Nucleus accumbens (tissue), 56 donors: ENCODE measurements at places on chromosomes 16 and 17.

DNA sequence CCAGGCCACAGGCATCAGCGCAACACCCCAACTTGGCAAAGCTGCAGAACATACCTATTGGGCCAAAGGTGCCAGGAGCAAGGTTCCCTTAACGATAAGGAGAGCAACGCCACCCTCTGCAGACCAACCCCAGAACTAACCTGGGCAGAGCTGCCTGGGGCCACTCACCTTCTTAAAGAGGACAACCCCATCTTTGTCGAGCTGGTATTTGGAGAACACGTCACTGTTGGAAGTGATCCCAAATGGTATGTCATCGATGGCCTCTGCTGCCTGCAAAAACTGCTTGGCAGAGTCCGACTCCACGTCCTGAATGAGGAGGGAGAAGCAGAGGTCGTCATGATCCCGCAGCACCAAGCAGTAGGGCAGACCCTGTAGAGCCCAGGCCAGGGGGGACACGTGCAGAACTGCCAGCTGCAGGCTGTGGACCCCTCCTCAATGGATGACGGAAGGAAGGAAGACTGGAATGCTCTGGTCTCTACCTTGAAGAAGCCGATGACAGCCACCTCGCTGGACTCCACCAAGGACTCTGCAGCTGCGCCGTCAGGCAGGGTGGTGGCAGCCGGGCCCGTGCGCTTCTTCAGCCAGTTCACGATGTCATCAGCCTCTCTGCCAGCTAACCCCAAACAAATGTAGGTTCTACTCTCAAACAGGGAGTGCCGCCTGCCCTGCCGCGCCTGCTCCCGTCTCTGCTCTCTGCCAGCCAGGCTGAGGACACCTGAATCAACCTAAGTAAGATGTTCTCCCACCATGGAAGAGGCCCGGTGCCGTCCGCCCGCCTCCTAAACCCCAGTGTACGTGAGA is 5.2 kb downstream of the P4HB start:
- DNase-seq: no peak

GRCh38 chr16:68756239-68756915 is 19.3 kb downstream of the CDH1 start:
- DNase-seq: no peak

DNA sequence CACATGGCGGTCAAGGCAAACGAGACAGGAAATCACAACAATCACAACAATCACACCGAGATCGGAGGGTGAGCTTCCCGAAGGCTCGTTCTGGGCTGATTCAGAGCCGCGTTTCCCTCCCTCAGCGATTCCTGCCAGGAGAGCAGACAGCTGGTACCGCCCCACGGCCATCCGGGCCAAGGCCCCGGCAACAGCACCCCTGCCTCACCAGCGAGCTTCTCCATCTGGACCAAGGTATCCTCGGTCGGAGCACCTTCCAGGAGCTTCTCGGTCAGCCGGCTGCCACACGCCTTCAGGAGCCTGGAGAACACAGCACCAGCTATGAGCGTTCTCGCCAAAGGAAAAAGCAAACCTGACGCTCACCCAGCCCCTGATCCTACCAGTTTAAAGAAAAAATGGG is 15.2 kb upstream of the PLD6 start:
- no peak for DNase-seq

- no peak for DNase-seq
Observed at GRCh38 chr16:86443508-86444147, 66.7 kb upstream of the FOXF1 start.

DNA sequence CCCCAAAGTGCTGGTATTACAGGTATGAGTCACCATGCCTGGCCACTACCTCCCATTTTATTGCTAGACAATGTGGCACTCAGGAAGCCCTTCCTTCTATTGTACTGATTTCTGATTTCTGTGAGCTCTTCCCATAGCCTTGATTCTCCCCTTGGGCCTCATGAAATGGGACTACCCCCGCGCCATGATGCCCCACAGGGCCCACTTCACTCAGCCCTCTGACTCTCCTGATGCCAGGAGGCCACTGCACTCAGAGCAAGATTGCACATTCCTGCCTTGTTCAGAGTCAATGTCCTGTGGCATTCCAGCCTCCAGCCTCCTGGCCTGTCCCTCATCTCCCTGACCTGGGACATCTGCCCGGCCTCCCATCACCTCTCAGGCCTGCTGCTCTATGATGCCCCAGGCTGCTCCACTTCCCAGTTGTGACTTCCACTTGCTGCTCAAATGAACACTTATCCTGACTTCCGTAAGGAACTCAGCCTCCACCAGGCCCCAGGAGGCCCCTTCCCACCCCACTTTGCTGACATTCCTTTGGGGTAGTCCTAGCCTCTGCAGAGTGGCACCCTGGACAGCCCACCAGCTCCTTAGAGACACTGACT is 66.6 kb upstream of the KSR1 start:
- DNase-seq: no peak

DNA sequence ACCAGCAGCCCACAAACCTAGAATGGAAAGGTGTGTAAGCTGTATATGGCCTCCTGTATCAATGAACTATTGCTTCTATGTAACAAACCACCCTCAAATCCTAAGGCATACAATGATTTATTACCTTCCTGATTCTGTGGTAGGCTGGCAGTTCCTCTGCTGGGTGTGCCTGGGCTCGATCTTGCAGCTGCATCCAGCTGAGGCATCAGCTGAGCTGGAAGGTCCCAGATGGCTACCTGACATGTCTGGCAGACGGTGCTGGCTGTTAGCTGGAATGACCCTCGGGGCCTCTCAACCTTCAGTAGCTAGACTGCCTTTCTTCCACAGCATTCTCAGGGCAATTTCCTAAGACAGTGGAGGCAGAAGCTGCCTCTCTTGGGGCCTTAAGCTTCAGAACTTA is 152.7 kb downstream of the RAB11FIP4 start:
- no peak for DNase-seq

- no peak for DNase-seq
Observed at GRCh38 chr17:64158831-64159590, 29.1 kb upstream of the ERN1 start.

- DNase-seq: no peak
Observed at GRCh38 chr16:31711344-31711845, 162.2 kb upstream of the ZNF267 start.

DNA sequence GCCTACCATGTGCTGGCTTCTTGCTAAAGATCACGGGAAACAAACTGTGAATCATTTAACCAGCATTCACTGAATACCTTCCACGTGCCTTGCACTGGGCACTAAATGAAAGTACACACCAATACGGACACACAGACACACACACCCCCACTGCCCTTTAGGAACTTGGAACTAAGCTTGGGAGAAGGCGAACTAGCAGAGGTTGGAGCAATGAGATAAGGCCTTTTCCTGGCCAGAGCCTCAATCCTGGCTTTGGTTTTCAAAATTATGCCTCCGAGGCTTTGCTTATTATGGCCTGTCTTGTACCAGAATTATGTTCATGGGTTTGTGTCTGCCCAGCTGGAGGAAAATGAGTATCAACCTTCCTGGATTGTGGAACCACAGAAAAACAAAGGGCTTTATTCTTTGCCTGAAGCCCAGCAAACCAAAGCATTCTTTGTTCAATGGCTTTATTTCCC is 32.3 kb downstream of the CPPED1 start:
- no peak for DNase-seq

DNA sequence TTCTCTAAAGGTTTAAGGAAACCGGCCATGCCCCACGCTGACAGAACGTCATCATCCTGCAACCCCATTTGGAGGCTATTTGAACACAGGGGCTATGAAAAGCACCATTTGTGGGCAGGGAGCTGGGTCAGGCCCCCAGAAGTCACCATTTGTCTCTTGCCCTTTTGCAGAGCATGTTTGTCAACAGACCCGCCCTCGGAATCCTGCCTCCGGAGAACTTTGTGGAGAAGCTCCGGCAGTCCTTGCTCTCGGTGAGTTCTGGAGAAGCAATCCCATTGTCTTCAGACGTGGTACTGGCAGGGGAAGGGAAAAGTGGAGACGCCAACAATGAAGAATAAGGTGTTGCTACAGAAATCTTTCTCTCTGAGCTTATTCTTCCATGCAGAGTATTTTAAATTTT is 33.5 kb downstream of the TMEM186 start:
- DNase-seq: no peak

GRCh38 chr16:58022601-58023371 is 2.8 kb upstream of the MMP15 start:
- peak; percentile 18 for DNase-seq

GRCh38 chr17:68569346-68569745 is 31.8 kb downstream of the FAM20A start:
- DNase-seq: no peak

GRCh38 chr17:49716668-49717364 is 9.1 kb upstream of the SLC35B1 start:
- no peak for DNase-seq

DNA sequence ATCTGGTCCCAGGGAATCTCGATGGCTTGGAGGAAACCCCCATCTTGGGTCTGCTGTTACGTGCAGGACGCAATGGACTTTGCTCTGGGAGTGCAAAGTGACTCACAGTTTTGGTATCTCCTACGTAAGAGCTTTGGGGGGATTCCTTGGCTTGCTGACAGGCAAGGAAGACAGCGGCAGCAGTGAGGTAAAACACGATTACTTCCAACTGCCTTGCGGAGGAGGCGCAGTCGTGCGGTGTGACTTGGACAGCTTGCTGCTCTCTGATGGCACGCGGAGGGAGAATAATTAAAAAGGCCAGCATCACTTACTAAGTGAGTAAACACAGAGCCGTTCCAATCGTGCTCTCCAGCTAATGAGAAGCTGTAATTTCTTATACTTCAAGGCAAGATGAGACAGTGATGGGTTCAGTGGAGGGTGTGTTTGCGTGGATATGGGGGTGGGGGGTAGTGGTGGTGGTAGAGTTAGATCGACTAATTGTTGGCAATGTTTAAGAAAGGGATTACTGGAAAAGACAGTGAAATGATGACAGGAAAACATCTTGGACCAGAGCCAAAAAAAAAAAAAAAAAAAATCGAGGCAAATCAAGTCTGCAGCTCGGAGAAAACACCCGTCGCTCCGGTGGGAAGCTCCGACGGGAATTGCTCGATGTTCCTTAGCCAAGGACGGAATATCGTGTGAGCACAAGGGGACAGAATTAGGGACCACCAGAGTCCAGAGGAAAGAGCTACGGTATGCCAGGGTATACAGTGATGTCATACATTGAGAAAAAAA is 184.8 kb upstream of the ZFHX3 start:
- peak; percentile 32 for DNase-seq

- DNase-seq: no peak
Observed at GRCh38 chr17:40139566-40140058, 725 bp upstream of the CASC3 start.

GRCh38 chr17:5220074-5220473 is 14.6 kb downstream of the SCIMP start:
- no peak for DNase-seq

DNA sequence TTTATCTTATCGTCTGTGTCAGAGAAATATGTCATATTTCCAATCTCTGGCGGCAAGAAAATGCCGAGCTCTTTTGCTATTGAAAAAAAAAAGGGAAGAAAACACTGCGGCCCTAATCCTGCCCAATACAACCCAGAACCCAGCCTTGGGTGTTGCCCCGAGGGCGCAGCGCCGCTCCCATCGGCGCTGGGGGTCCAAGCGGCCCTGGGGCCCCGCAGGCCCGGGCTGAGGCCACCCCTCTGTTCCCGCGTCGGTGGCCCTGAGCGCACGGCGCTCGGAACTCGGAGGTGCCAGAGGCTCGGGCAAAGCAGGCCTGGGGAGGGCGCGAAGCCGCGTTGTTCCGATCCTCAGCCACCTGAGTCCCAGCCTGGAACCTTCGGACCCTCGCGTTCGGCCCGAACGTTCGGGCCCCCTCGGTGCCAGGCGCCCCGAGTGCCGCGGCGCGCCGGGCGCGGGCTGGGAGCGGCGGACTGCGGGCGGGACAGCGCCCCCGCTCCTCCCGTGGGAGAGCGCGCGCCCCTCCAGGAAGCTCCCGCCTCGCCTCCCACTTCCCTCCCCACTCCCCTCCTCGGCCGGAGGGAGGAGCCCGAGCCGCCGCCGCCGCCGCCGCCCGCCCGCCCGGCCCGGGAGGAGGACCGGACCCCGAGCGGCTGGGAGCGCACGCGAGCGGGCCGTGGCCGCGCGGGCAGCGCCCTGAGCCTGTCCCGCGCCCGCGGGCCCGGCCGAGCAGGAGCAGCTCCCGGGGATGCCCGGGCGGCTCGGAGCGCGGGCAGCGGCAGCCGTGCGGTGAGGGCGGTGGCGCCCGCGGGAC is at the start of gene CPNE2:
TSS of gene CPNE2 (plus strand) at position 609 of the 811 bp plus-strand sequence. CDS start 18,160 bp downstream, outside the sequence.
- DNase-seq: peak; percentile 59

GRCh38 chr16:82995924-82996441 is 369.2 kb downstream of the CDH13 start:
- no peak for DNase-seq

- peak; percentile 8 for DNase-seq
Observed at GRCh38 chr16:89167425-89167941, 4.1 kb upstream of the CDH15 start.

GRCh38 chr17:22300177-22300576 is 607.9 kb downstream of the KCNJ18 start:
- DNase-seq: no peak

DNA sequence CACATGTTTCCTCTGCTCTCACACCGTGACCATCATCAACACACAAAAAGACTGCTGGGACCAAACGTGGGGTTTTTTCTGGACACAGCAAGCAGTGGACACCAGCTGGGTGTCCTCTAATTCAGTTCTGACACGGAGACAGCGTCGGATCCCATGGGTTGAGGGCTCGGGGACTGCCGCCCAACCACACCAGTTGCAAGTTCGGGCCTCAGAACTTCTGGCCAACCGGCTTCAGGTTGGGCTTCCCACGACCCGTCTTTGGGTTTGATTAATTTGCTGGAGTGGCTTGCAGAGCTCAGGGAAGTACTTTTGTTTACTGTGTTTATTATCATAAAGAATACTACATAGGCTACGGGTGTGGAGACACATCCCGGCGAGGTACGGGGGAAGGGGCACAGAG is 97.8 kb downstream of the BANP start:
- DNase-seq: no peak

DNA sequence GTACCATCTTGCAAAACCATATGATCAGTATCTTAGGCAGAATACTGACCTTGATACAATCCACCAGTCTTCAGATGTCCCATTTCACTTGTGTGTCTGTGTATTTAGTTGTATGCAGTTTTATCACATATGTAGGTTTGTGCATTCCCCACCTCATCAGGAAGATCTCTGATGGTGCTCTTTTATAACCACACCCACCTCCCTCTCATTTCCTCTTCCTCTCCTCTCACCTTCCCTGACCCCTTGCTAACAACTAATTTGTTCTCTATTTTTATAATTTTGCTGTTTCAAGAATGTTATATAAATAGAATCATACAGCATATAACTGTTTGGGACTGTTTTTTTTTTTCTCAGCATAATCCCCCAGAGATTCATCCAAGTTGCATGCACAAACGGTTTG is 52.0 kb upstream of the ACSM2B start:
- no peak for DNase-seq

GRCh38 chr17:77291591-77292386 is 151.0 kb downstream of the SEC14L1 start:
- DNase-seq: no peak

DNA sequence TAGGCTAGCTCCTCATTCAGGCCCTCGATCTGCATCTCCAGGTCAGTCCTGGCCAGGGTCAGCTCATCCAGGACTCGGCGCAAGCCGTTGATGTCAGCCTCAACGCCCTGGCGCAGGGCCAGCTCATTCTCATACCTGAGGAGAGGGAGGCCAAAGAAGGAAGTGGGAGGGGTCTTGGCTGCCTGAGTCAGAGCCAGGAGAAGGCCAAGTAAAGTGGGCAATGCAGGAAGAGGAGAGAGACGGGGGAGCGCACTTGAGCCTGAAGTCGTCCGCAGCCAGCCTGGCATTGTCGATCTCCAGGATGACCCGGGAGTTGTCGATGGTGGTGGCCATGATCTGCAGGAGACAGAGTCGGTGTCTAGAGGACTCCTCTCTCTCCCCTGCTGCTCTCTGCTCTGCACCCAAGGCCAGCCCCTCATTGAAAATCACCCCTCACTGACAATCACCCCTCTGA is 1.8 kb downstream of the KRT15 start:
- no peak for DNase-seq
